Thyroid gland (tissue), 4 donors: ENCODE measurements at places on chromosomes 3 and 15. TPM values are rescaled to one million over a fixed set of nuclear protein-coding genes. Genes with fewer than 3 reads are reported as not detected.

FBXL22 gene
- 3.2 TPM for total RNA-seq

BOC gene
- 58.6 TPM for total RNA-seq

UACA gene
- 119 TPM for total RNA-seq

IL20RB gene
- 1.6 TPM for total RNA-seq

AGBL1 gene
- not detected for total RNA-seq

TIGIT gene
- total RNA-seq = 0.40 TPM

GRCh38 chr15:86664581-86664980 is 584.9 kb downstream of the AGBL1 start:
- no peaks in the 10 kb centered on the region for H3K4me1 ChIP-seq
- H3K27ac ChIP-seq = no peak overlapping the region
- no peak for DNase-seq
- no peaks in the 10 kb centered on the region for H3K36me3 ChIP-seq
- no peak overlapping the region for H3K4me3 ChIP-seq

DNA sequence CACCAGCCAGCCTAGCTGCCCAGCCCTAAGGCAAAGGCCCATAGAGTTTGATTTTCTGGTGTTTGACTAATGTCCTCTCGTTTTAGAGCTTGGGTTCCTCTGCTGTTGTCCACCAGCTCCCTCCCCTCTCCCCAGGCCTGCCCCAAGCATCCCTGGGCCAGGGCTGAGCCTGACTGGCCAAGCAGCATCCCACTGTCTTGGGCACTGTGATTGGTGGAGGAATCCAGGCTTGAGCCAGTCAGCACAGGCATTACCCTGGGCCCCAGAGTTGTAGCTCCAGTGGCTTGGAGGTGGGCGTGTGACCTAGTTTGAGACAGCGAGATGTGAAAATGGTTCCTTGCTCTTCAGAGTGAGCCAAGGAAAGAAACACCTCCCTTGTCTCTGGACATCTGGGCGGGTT is 155.3 kb upstream of the MEF2A start:
- H3K27ac ChIP-seq = no peak overlapping the region
- H3K36me3 ChIP-seq = no peaks in the 10 kb centered on the region
- no peak overlapping the region for H3K4me3 ChIP-seq

DNA sequence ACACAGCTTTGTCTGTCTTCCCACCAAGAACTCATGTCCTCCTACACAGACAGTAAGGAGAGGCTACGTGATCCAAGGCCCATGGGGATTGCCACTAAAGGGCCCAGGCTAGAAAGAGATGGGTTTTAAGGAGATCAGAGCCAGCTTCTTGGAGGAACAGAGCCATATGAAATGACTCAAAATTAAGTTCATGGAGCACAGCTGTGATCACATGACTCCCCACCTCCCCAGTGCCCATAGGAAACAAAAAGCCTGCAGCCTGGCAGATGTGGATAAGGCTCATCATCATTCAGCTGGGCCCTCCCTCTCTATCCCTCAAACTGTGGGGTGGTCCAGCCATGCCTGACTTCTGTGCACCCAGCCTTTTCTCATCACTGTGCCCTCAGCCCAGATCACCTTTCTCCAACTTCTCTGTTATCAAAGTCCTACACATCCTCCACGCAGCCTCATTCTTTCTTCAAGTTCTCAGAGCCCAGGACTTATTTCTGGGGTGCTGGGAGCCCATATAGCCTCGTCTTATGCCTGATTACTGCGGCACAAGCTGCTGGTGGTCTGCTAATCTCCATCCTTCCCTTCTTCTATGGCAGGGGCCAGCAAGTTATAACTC is 137.6 kb downstream of the SMAD6 start:
- no peak overlapping the region for H3K27ac ChIP-seq
- no peaks in the 10 kb centered on the region for H3K27me3 ChIP-seq
- H3K4me1 ChIP-seq = peaks cover 16% of the 10 kb centered on the region
- H3K4me3 ChIP-seq = no peak overlapping the region
- H3K36me3 ChIP-seq = no peaks in the 10 kb centered on the region
